ENCODE measurements at places on chromosomes 7 and 10.

DNA sequence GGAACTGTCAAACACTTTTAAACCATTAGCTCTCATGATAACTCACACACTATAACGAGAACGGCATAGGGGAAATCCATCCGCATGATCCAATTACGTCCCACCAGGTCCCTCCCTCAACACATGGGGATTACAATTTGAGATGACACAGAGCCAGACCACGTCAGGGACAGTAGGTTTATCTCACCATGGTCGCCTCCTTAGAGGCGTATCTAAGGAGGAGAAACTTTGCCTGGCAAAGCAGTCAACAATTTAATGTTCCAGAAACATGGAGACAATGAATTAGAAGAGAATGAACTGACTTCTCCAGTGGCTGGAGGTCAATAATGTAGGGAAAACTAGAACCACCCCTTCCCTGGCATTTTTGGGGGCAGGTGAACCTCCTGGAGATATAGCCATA lies 488.4 kb upstream of the AUTS2 start:
- no peak overlapping the region for H3K27ac ChIP-seq
- H3K27me3 ChIP-seq = no peaks in the 10 kb centered on the region

- H3K4me3 ChIP-seq = no peak overlapping the region
- no peaks in the 10 kb centered on the region for H3K27me3 ChIP-seq
- peaks cover 9% of the 10 kb centered on the region for H3K4me1 ChIP-seq
Measured at GRCh38 chr7:24576171-24577025, 3.1 kb downstream of the PALS2 start.

- peaks cover 6% of the 10 kb centered on the region for H3K27me3 ChIP-seq
- no peak for DNase-seq
- H3K4me1 ChIP-seq = no peaks in the 10 kb centered on the region
- no peak overlapping the region for H3K4me3 ChIP-seq
- H3K27ac ChIP-seq = no peak overlapping the region
Measured at GRCh38 chr7:157708919-157709295, 372.1 kb downstream of the DNAJB6 start.

DNA sequence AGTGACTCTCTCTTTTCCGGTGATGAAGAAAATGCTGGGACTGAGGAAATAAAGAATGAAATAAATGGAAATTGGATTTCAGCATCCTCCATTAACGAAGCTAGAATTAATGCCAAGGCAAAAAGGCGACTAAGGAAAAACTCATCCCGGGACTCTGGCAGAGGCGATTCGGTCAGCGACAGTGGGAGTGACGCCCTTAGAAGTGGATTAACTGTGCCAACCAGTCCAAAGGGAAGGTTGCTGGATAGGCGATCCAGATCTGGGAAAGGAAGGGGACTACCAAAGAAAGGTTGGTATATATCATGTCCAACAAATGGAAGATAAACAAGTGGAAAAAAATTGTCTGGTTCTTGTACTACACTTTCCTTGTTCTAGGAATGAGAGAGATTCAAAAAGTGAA lies 9.5 kb downstream of the PDCD4 start:
- H3K27me3 ChIP-seq = no peaks in the 10 kb centered on the region
- no peak overlapping the region for H3K4me3 ChIP-seq
- peaks cover 16% of the 10 kb centered on the region for H3K36me3 ChIP-seq
- DNase-seq = no peak
- H3K27ac ChIP-seq = no peak overlapping the region
- no peaks in the 10 kb centered on the region for H3K4me1 ChIP-seq

- no peak overlapping the region for H3K4me3 ChIP-seq
- no peak for DNase-seq
- no peaks in the 10 kb centered on the region for H3K36me3 ChIP-seq
Measured at GRCh38 chr7:44291733-44292419, 33.5 kb downstream of the CAMK2B start.

GRCh38 chr10:11472158-11472753 lies 139.2 kb downstream of the USP6NL start:
- no peak overlapping the region for H3K4me3 ChIP-seq
- H3K4me1 ChIP-seq = no peaks in the 10 kb centered on the region
- H3K27me3 ChIP-seq = no peaks in the 10 kb centered on the region
- peaks cover 13% of the 10 kb centered on the region for H3K36me3 ChIP-seq
- DNase-seq = peak; percentile 62

DNA sequence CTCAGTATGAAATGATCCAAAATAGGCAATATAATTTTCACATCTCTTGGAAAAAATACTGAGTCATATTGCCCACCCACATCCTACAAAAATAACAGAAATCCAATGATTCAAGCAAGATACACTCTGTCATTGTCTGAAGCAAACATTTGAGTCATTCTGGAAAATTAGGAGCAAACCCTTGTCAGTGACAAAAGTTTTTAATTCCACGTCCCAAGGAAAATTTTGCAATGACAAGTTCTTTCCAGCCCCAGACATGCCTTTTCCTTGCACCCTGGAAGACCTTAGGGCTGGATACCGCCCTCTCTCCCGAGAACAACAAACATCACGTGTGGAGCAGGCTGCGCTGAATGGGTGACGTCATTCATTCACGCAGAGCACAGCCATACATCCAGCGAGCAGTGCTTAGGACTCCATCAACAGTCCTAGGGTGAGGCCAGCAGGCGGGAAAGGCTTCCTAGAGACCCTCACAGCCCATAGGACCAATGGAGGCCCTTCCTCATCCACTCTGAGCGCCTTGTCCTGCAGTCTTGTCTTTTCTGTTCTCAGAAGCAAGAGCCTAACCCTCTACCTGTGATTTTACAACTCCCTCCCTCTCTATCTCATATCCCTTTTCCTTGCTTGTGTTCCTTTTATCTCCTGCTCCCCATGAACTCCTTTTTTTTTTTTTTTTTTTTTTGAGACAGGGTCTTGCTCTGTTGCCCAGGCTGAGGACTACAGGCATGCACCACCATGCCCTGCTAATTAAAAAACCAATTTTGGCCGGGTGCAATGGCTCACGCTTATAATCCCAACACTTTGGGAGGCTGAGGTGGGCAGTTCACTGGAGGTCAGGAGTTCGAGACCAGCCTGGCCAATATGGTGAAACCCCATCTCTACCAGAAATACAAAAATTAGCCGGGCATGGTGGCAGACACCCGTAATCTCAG lies 23.5 kb upstream of the KDM7A start:
- H3K27me3 ChIP-seq = no peaks in the 10 kb centered on the region
- no peaks in the 10 kb centered on the region for H3K4me1 ChIP-seq
- no peaks in the 10 kb centered on the region for H3K36me3 ChIP-seq
- no peak overlapping the region for H3K4me3 ChIP-seq
- no peak for DNase-seq

- no peaks in the 10 kb centered on the region for H3K4me1 ChIP-seq
- H3K27me3 ChIP-seq = peaks cover 5% of the 10 kb centered on the region
- DNase-seq = peak; percentile 41
- H3K36me3 ChIP-seq = no peaks in the 10 kb centered on the region
- H3K4me3 ChIP-seq = no peak overlapping the region
Measured at GRCh38 chr7:35556515-35557471, 138.1 kb downstream of the HERPUD2 start.

GRCh38 chr10:10814069-10814468 lies 203.6 kb upstream of the CELF2 start:
- no peaks in the 10 kb centered on the region for H3K36me3 ChIP-seq
- no peak overlapping the region for H3K27ac ChIP-seq
- H3K27me3 ChIP-seq = no peaks in the 10 kb centered on the region
- no peak for DNase-seq
- no peaks in the 10 kb centered on the region for H3K4me1 ChIP-seq

- no peaks in the 10 kb centered on the region for H3K27me3 ChIP-seq
- H3K4me1 ChIP-seq = no peaks in the 10 kb centered on the region
- H3K27ac ChIP-seq = no peak overlapping the region
- no peaks in the 10 kb centered on the region for H3K36me3 ChIP-seq
- no peak for DNase-seq
- H3K4me3 ChIP-seq = no peak overlapping the region
Measured at GRCh38 chr7:134155871-134156270, 28.7 kb downstream of the LRGUK start.

- H3K27me3 ChIP-seq = peaks cover 29% of the 10 kb centered on the region
- H3K27ac ChIP-seq = no peak overlapping the region
- no peaks in the 10 kb centered on the region for H3K36me3 ChIP-seq
- H3K4me1 ChIP-seq = no peaks in the 10 kb centered on the region
- no peak overlapping the region for H3K4me3 ChIP-seq
- peak; percentile 45 for DNase-seq
Measured at GRCh38 chr10:123967626-123968243, 76.1 kb upstream of the CPXM2 start.

GRCh38 chr7:6209340-6209739 lies 63.1 kb downstream of the CYTH3 start:
- no peak for DNase-seq
- H3K36me3 ChIP-seq = no peaks in the 10 kb centered on the region
- no peaks in the 10 kb centered on the region for H3K4me1 ChIP-seq
- no peak overlapping the region for H3K27ac ChIP-seq
- H3K4me3 ChIP-seq = no peak overlapping the region

GRCh38 chr7:46257761-46258448 lies 336.8 kb upstream of the IGFBP3 start:
- no peaks in the 10 kb centered on the region for H3K4me1 ChIP-seq
- H3K27me3 ChIP-seq = no peaks in the 10 kb centered on the region
- no peak overlapping the region for H3K4me3 ChIP-seq
- DNase-seq = no peak
- H3K36me3 ChIP-seq = no peaks in the 10 kb centered on the region

Data from common myeloid progenitor, CD34-positive (primary cell).